Stimulated activated naive CD4-positive, alpha-beta T cell treated with Interleukin-2 at 50 U/mL for 16 hours (primary cell): ENCODE measurements at places on chromosomes 2 and 18.

GRCh38 chr2:177902395-177903163 lies 170.0 kb downstream of the PDE11A start:
- DNase-seq: no peak

GRCh38 chr2:235521844-235522243 lies 28.0 kb downstream of the AGAP1 start:
- no peak for DNase-seq

GRCh38 chr2:207996848-207997247 lies 28.5 kb downstream of the PLEKHM3 start:
- DNase-seq: no peak

DNA sequence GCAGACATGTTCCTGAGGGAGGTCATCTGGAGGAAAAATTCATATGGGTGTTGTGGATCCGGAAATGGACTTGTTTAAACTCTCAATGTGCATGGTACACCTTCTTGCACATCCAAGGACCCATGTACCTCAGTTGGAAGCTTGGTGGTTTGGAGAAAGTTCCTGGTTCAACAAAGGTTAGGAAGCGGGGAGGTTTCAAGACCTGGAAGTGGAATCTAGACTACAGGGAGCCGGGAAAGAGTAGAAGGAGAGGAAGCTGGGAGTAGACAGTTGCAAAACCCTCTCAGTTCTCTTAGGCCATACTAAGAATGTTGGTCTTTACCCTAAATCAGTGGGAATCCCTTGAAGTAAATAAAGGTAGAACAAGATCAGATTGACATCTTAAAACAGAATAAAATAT lies 209.8 kb upstream of the SPOPL start:
- no peak for DNase-seq

DNA sequence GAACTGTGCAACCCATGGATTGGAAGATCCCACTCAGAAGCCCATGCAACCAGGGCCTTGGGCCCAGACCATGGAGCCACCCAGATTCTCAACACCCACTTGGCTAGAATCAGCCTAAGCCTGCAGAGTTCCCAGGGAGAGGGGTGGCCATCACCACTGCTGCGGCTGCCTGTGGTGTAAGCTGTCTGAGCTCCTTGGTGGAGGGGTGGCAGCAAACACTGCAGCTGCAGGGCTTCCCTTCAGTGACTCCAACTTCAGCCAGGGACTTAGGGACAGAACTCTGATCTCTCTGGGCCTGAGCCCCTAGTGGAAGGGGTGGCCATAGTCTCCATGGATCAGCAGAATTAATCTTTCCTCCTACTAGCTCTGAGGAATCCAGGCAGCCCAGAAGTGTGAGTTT lies 72.5 kb downstream of the RAD51AP2 start:
- DNase-seq: no peak

- DNase-seq: no peak
These were observed 160.0 kb downstream of the OSR1 start for GRCh38 chr2:19198381-19198780.
